Effector CD4-positive, alpha-beta T cell (primary cell): ENCODE measurements at places on chromosomes 7 and 10.

DNA sequence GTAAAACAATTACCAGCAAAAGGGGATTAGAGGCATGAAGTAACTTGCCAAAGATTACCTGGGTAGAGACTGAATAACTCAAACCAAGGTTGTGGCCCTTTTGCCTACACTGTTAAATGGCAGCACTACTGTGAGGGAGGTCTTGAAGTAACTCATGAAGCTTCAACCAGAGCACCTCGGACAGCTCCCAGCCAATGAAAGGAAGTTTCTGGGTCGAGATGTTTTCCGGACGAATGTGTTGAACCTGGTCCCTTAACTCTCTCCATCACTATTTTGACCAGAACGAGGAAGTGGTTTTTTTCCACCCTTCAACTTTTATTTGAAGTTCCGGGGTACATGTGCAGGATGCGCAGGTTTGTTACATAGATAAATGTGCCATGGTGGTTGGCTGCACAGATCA is 133.6 kb upstream of the PRKCQ start:
- no peak for DNase-seq

GRCh38 chr10:122328676-122329075 is 45.8 kb upstream of the PLEKHA1 start:
- no peak for DNase-seq

DNA sequence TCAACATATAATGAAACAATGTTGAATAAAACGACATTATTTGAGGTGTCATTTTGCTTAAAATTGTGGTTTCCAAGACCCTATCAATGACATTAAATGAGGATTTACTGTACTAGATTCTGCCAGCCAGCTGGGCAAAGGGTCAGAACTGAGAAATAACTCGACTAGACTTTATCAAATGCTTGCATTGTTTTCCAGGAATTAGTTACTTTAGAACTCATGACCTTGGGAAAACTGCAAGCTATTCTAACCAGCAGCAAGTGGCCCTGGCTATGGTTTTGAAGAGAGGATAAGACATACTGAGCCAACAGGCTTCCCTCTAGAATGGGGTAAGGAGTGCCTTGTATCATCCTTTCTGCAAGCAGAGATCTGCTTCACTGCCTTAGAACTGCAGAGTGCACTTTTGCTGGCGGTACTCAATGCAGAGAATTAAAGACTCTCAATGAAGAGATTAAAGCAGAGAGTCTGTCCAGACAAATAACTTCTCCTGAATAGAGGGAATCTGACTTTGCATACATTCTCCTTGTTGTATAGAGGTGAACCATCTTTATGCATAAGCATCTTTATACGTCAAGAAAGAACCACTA is 281.5 kb downstream of the ARL4A start:
- DNase-seq, result no peak

DNA sequence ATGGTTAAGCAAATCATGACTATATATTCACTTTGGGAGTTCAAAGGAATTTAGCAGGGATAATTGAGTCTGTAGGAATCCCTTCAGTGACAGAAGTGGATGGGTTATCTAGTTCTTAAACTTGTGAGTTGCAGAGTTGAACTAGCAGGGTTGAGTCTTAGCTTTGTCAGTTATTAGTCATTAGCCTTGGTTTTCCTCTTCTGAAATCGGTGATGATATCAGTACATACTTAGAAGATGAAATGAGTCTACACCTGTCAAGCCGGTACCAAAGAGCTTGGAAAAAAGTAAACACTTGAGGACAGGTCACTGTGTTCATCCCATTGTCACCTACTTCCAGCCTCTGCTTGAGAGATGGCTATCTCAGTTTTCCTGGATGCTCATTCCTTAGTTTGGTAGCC is 73.5 kb downstream of the BUB3 start:
- no peak for DNase-seq

DNA sequence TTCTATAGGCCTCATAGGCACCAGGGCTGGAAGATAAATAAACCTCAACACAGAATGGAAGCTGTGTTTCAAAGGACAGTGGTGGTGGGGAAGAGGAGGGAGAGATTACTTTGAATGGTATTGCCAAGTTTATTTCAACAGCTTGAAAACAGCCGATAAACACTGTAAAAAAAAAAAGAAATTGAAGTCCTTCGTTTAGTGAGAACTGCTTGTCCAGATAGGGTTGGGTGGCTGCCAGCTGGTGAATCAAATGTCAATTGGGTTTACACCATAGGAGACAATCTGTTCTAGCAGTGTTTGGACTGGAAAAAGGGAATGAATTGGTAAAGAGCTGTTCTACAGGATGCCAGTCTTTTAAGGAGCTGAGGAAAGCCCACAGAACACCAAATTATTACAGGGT is 254.8 kb downstream of the PHF14 start:
- no peak for DNase-seq

- DNase-seq, result no peak
Measured at GRCh38 chr10:209357-209756, 74.1 kb downstream of the ZMYND11 start.

DNA sequence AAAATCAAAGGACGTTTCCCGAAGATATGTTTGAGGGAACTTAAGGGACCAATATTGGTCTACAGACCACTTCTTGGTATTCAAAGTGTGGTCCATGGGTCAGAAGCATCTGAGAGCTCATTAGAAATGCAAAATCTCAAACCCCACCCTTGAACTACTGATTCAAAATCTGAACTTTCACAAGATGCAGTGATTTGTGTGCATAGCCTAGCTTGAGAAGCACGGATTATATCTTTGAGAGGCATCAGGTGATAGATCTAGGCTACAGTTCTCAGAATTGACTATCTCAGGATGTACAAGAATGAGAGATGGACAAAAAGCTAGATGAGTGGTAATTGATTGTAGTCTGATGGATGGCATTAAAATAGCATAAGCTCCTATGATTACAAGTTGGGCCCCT is 19.5 kb downstream of the CYP3A4 start:
- DNase-seq, result no peak

DNA sequence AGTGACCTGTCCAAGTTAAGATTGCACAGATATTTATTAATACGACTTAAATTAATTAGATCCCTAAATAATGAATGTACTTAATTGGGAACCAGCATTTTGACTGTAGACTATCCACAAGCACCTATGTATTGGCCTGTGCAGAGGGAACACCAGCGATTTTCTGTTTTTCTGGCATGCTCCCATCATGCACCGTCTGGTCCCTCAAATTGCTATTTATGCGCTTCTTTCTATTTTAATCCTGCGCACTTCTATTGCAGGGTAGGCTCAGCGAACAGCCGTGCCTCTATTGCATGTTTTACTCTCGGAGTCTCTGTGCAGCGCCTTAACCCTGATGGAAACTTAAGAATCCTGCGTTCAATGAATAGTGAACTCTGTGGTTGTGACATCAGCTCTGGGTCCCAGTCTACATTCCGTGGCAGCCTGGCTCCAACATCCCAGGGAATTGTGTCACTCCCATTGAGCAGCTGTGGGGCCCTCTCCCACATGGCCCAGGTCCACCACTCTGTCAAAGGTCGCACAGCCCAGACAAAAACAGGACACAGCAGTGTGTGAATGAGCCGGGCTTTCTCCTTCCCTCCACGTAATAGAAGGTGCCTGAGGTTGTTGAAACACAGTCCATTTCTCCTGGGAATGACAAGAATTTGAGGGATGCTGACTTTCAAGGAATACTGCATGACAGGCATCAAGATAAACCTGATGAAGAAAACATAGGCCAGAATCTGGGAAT is 239.7 kb upstream of the KLF6 start:
- no peak for DNase-seq

- DNase-seq, result no peak
Measured at GRCh38 chr7:158663428-158663741, 41.2 kb downstream of the NCAPG2 start.

DNA sequence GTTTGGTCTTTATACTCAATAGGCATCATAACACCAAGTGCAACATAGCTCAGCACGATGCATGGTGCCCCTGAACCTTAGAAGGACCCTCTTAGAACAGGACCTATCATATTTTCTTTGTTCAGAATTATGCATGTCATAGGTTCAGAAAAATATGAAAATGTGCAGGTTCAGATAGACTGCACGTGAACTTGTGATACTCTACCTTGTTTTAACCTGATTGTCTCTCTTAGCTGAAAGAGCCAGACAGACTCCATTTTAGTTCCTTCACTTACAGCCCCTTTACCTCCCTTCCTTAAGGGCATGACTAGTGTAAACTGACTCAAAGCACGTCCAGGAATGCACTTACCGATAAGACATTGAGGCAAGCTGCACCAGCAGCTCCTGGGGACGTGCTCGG is 35.1 kb downstream of the MYOF start:
- DNase-seq, result no peak
